ENCODE measurements at places on chromosomes 2 and 18.

- no peaks in the 10 kb centered on the region for H3K36me3 ChIP-seq
- H3K4me1 ChIP-seq, result peaks cover 10% of the 10 kb centered on the region
- H3K4me3 ChIP-seq, result no peak overlapping the region
Measured at GRCh38 chr2:235087832-235088495, 136.1 kb downstream of the SH3BP4 start.

DNA sequence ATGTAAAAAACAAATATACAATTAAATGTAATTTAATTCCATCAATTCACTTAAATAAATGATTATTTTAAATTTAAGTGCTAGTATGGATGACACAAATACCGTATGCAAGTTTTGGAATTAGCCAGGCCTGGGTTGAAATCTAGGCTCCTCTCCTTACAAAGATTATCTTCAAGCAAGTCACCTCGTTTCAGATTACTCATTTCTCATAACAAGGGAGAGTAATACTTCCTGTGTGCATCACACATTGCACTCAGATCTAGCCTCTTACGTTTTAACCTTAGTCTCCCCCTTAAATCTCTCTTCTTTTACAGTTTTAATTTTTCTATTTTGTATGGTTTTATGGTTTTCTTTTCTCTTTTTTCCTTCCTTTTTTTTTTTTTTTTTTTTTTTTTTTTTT is 1475.9 kb upstream of the NXPH2 start:
- H3K27me3 ChIP-seq, result no peaks in the 10 kb centered on the region
- H3K27ac ChIP-seq, result no peak overlapping the region
- H3K4me3 ChIP-seq, result no peak overlapping the region
- DNase-seq, result no peak
- no peaks in the 10 kb centered on the region for H3K36me3 ChIP-seq

GRCh38 chr2:18719978-18720775 is 130.8 kb upstream of the NT5C1B start:
- no peaks in the 10 kb centered on the region for H3K27me3 ChIP-seq
- no peak overlapping the region for H3K27ac ChIP-seq
- no peak overlapping the region for H3K4me3 ChIP-seq
- peaks cover 3% of the 10 kb centered on the region for H3K4me1 ChIP-seq
- no peaks in the 10 kb centered on the region for H3K36me3 ChIP-seq

GRCh38 chr2:3952866-3953516 is 249.6 kb downstream of the DCDC2C start:
- DNase-seq, result no peak
- no peak overlapping the region for H3K4me3 ChIP-seq
- no peaks in the 10 kb centered on the region for H3K4me1 ChIP-seq

DNA sequence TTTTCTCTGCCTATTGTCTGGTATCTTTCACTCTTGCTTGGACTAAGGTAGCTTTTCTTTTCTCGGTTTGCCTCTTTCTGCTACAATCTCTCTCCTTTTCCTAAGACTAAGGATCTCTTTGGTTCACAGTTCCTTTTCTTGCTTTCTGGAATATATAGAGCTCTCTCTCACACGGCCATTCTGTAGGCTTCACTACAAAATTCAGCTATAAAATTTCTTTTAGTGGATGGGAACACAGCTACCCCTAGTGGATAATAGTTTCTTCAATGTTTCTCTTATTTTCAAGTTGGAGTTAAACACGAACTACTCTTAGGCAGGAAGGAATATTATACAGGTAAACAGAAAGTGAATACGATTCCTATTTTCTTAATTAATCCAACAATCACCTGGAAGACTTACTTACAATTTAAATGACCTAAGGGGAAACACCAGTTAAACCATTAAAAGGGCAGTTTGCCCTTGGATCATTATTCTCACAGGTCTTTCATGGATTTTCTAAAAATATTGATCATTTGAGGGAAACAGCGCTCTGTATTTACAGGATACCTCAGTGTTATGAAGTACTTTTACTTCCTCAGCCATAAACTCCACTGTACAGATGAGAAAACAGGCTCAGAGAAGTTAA is 140.5 kb downstream of the LRP2 start:
- H3K27me3 ChIP-seq, result no peaks in the 10 kb centered on the region
- no peaks in the 10 kb centered on the region for H3K36me3 ChIP-seq
- H3K27ac ChIP-seq, result no peak overlapping the region
- no peak overlapping the region for H3K4me3 ChIP-seq
- no peaks in the 10 kb centered on the region for H3K4me1 ChIP-seq

GRCh38 chr18:5469340-5469739 is 74.5 kb downstream of the EPB41L3 start:
- H3K27ac ChIP-seq, result no peak overlapping the region
- DNase-seq, result no peak

DNA sequence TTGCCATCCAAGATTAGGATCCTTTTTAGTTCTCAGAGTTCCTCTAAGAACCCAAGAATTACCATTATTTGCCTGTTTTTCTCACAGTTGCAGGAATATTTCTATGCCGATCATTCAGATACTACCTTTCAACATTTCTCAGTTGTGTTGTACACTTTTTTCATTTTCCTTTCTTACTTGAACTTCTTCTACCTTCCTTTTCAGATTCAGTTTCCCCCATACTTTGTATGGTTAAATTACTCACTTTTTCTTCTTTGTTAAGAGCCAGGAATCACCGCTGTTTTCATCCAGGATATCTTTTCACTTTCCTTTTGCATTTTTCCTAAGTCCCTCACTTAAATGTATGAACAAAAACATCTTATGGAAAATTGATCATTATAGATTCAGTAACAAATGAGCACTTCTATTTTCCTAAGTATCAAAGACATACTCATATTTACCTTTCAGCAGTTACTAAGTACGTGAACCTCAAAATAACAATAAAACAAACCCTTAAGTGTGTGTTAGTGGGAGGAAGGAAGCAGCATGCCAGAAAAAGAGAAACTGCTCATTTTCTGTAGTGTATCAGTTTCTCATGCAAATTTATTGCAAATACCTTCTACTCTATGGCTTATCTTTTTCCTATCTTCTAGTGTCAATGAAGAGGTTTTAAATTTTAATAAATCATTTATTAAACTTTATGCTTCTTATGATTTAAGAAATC is 64.3 kb upstream of the STAT1 start:
- peaks cover 10% of the 10 kb centered on the region for H3K4me1 ChIP-seq
- no peak for DNase-seq
- H3K27me3 ChIP-seq, result no peaks in the 10 kb centered on the region
- H3K36me3 ChIP-seq, result peaks cover 2% of the 10 kb centered on the region
- H3K4me3 ChIP-seq, result no peak overlapping the region

DNA sequence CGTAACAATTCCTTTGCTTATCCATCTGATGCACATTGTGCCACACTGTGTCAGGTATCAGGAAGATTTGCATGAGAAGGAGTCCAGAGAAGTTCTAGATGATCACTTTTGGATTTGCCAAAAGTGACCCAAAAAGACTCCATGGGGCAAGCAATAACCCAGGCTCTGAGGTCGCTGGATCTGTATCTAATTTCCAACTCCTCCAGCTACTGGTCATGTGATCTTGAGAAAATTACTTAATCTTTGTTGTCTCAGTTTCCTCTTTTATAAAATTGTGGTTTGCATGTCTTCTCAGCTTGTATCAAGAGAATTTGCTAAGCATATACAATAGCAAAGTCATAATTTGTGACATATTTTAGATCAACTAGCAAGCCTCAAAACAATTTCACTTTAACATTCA is 61.3 kb upstream of the ITGA4 start:
- no peak overlapping the region for H3K27ac ChIP-seq
- H3K27me3 ChIP-seq, result no peaks in the 10 kb centered on the region
- peaks cover 3% of the 10 kb centered on the region for H3K4me1 ChIP-seq
- no peak for DNase-seq

DNA sequence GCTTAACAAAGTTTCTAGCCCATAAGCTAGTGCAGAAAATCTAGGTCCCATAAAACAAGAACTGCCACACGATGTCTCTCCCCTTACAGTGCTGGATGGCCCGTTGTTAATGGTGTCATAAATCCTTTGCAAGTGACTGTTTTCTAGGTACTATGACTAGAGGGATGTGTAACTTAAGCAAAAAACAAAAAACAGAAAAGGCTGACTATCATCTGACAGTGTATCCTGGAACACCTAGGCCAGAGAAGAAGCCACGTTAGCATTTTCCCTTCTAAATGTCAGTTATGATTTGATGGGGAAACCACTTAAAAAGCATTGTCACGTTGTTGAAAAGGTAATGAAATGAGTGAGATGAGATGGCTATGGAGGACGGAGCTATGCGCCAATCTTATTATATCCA is 2.4 kb downstream of the CASP8 start:
- DNase-seq, result no peak
- H3K4me3 ChIP-seq, result no peak overlapping the region
- H3K27ac ChIP-seq, result no peak overlapping the region

- H3K36me3 ChIP-seq, result no peaks in the 10 kb centered on the region
- H3K27me3 ChIP-seq, result peaks cover 9% of the 10 kb centered on the region
- no peak for DNase-seq
- H3K4me3 ChIP-seq, result no peak overlapping the region
- peaks cover 15% of the 10 kb centered on the region for H3K4me1 ChIP-seq
- H3K27ac ChIP-seq, result no peak overlapping the region
Measured at GRCh38 chr18:48391868-48392267, 17.3 kb downstream of the ZBTB7C start.

- no peaks in the 10 kb centered on the region for H3K36me3 ChIP-seq
- peaks cover 13% of the 10 kb centered on the region for H3K4me1 ChIP-seq
- no peaks in the 10 kb centered on the region for H3K27me3 ChIP-seq
- no peak overlapping the region for H3K27ac ChIP-seq
- DNase-seq, result no peak
Measured at GRCh38 chr2:140949932-140950331, 1180.9 kb downstream of the LRP1B start.

GRCh38 chr18:22170421-22171257 is 1.2 kb downstream of the GATA6 start:
- no peaks in the 10 kb centered on the region for H3K36me3 ChIP-seq
- no peak overlapping the region for H3K27ac ChIP-seq
- peak overlapping the region; percentile 74 for H3K4me3 ChIP-seq
- H3K27me3 ChIP-seq, result peaks cover 94% of the 10 kb centered on the region
- DNase-seq, result peak; percentile 46

- DNase-seq, result no peak
- peaks cover 8% of the 10 kb centered on the region for H3K4me1 ChIP-seq
- H3K27ac ChIP-seq, result no peak overlapping the region
- H3K27me3 ChIP-seq, result no peaks in the 10 kb centered on the region
Measured at GRCh38 chr2:144801766-144802165, 281.8 kb upstream of the ZEB2 start.

- H3K4me3 ChIP-seq, result no peak overlapping the region
- H3K27ac ChIP-seq, result no peak overlapping the region
- no peaks in the 10 kb centered on the region for H3K4me1 ChIP-seq
Measured at GRCh38 chr2:180751306-180751920, 229.0 kb upstream of the UBE2E3 start.

GRCh38 chr2:233760043-233760442 is at the start of gene UGT1A1:
UGT1A1 (plus strand) TSS chr2:233760270; CDS start chr2:233760288, 18 bp downstream.
- peaks cover 7% of the 10 kb centered on the region for H3K27me3 ChIP-seq
- no peaks in the 10 kb centered on the region for H3K36me3 ChIP-seq
- no peaks in the 10 kb centered on the region for H3K4me1 ChIP-seq
- DNase-seq, result no peak

All from WTC11 (cell line).